ENCODE measurements at places on chromosomes 2 and 18. TPM values are rescaled to one million over a fixed set of nuclear protein-coding genes. Genes with fewer than 3 reads are reported as not detected.

- DNase-seq = no peak
Measured at GRCh38 chr2:38600242-38600891, 2.4 kb downstream of the HNRNPLL start.

The IER3IP1 gene
- 15.9 TPM for total RNA-seq

The OTOS gene
- total RNA-seq = not detected

DNA sequence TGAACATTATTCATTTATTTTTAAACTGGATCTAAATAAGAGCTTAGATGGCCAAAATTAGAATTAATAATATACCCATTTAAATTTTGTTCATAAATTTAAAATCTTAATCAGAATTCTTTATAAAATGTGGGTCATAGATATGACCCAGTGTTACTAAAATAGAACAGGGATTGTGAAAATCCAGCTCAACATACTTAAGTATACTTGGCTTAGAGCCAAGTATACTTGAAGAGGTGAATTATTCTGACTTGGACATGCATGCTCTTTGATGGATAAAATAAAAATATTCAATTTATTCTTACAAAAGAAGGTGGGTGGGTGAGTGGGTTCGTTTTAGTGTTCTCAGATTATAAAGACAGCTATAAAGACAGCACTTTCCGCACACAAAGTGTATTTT is 70.7 kb downstream of the SPOPL start:
- no peak for DNase-seq

DNA sequence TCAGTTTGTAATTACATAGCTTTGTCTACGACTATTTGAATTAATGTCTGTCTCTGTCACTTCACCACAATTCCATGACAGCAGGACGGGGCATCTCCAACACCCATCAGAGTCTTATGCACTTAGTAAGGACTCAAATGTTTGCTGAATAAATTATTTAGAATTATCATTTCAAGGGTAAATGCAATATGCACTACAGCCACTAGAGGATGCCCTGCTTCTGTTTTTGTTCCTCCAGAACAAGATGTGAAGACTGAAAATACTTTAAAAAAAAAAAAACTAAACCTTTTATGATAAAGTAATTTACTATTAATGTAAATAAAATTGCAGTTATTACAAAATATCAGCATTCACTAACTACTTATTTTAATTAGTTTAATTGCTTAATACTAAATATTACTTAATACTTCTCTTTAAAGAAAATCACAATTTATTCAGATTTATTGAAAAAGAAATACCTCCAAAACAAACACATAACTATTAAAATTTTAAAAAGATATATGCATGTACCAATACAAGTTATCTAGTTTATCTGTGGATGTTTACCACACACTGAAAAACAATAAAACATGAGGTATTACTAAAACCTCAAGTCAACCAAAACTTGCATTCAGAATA is 3.2 kb downstream of the PIGN start:
- no peak for DNase-seq

- DNase-seq = no peak
Measured at GRCh38 chr2:179987916-179988315, 19.2 kb downstream of the CWC22 start.

GRCh38 chr18:8848541-8848940 is 143.2 kb downstream of the MTCL1 start:
- DNase-seq = no peak

GRCh38 chr2:236507393-236508085 is 62.1 kb upstream of the ACKR3 start:
- no peak for DNase-seq

GRCh38 chr2:162676515-162676914 is 162.1 kb downstream of the KCNH7 start:
- no peak for DNase-seq

GRCh38 chr2:162327134-162327769 is 8.8 kb upstream of the IFIH1 start:
- DNase-seq = no peak

The CCBE1 gene
- 9.0 TPM for total RNA-seq

The SCYGR7 gene
- total RNA-seq = not detected

DNA sequence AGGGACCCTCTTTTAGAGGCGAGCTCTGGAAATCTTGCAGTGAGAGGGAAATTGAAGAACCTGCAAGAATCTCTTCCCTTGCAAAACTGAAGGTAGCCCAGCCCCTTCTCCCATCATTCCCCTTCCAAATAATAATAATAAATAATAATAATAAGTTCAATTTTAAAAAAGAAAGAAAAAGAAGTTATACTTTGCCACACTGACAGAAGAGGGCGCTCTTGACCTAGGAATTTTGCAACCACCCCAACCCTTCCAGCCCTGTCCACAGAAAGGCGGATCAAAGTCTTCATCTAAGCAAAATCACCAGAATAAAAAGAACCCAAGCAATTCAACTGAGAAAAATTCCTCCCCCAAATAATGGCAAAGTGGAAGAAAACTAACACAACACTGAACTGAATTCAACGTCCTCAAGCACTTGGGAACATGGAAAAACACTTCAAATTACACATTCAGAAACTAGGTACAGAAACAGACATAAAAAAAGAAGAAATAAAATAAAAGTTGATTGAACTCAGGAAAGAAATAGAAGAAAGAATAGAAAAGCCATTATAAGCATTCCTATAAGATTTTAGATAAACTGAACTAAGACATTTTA is 98.9 kb upstream of the GLS start:
- no peak for DNase-seq

The FAM168B gene
- total RNA-seq = 145 TPM

- no peak for DNase-seq
Measured at GRCh38 chr18:28485918-28486317, 309.0 kb upstream of the CDH2 start.

The REEP1 gene
- 0.06 TPM for total RNA-seq

The PXDN gene
- total RNA-seq = 1,930 TPM

DNA sequence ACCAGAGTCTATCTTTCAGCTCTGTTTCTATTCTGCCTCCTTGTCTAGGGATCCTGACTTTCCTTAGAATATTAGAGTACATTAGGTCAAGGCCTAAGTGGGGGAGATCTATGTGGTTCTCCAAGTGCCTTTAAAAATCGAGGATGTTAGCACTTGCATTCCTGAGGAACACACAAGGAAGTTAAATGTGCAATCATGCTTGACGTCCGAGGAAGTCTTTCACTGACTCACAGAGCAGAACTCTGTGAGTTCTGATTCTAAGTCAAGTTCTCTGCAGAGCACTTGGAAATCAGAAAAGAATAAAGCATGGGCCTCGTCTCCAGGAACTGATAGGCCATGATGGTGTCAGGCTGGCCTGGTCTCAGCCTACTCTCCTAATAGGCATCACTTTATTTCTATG is 17.2 kb downstream of the FHOD3 start:
- DNase-seq = no peak

The HOXD13 gene
- total RNA-seq = not detected

DNA sequence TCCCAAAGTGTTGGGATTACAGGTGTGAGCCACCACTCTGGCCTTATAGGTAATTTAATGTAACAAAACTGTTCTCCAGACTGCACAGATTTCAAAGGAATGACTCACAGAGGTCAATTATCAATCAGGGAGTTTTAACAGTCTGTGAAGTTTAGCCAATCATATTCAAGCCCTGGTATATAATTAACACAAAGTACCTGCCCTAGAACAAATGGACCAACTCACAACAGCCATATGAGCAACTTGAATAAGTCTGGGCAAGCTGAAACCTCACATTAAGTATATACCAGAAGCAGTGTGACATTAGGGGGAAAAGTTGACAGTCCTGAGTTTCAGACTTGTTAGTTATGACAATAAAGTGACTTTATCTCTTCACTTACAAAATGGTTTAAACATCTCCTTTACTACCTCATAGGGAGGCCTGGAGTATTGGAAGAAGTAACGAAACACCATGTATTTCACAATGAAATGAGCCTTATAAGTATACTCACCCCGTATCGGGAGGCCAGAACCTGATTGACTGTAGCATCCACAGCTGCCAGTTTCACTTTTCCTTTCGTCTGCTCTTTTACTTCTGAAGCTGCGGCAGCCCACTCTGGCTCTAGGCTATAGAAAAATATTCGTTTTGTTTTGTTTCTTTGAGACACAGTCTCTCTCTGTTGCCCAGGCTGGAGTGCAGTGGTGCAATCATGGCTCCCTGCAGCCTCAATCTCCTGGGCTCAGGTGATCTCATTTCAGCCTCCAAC is 22.2 kb downstream of the PDIA6 start:
- DNase-seq = no peak

DNA sequence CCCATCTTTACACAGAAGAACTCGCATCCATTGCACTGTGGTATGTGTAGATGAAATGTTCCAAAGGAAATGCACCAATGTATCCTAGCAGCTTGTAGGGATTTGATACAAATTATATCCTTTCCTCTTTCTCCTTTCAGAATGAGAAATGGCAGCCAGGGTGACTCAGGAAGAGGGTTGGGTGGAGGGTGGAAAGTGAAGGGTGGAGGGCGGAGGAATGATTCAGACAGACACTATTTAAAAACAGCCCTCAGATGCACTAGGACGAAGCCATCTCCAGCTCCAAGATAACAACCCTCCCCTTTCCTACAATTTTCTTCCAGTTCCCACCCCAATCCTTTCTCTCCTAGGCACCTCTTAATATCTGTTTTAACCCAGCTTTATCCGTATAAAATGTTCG is 96.2 kb upstream of the STK39 start:
- no peak for DNase-seq

The DUSP28 gene
- 1.8 TPM for total RNA-seq

DNA sequence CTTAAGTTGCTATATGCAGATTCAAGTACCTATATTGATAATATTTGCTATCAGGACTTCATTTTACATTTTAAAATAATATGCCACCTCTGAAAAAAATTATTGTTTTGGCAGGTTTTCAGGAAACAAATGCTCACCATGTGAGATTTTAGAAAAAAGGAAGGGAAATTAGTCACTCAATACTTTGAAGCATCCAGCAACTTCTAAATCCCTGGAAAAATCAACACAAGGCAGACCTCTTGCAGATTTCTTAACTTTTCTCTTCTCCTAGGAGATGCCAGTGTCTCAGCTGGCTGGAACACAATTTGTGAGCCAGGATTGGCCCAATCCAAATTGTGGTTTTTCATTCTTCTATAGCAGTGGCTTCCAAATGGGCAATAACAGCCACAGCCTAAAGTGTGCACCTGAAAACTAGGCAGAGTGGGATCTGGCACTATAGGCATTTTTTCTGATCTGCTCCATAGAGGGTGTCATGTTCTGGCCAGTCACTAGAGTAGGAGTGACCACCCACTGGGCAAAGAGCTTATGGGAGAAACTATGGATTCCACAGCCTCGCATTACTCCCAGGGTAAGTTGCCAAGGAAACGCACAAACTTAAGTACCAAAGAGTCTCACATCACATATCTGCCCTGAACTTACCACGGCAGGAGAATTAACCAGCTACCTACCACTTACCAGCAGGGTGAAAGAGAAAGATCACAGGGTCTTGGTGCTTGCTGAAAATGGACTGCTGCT is 28.1 kb upstream of the THOC1 start:
- DNase-seq = peak; percentile 42

- DNase-seq = no peak
Measured at GRCh38 chr18:76621782-76622495, 126.9 kb upstream of the ZNF516 start.

DNA sequence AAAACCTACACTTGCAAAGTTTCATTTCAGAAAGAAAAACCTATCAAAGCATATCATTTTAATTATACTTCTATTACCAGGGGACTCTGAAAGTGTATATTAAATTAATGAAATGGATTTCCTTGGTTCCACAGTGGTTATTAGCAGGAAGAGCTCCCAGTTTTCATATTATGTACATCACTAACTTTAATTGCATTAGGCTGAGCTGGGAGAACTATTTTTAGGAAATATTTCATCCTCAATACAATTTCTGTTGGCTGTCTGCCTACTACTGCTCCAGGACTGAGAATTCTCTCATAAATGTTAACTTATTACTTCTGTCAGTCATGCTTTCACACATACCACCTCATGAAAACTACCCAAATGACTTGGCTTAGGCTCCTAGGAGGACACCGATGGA is 301.4 kb downstream of the CMPK2 start:
- no peak for DNase-seq

GRCh38 chr2:208608122-208608835 is 201.7 kb downstream of the PTH2R start:
- no peak for DNase-seq

GRCh38 chr2:156437272-156437930 is 1.2 kb downstream of the GPD2 start:
- DNase-seq = no peak

The CIDEA gene
- 3.5 TPM for total RNA-seq

The DGKD gene
- total RNA-seq = 10.3 TPM

DNA sequence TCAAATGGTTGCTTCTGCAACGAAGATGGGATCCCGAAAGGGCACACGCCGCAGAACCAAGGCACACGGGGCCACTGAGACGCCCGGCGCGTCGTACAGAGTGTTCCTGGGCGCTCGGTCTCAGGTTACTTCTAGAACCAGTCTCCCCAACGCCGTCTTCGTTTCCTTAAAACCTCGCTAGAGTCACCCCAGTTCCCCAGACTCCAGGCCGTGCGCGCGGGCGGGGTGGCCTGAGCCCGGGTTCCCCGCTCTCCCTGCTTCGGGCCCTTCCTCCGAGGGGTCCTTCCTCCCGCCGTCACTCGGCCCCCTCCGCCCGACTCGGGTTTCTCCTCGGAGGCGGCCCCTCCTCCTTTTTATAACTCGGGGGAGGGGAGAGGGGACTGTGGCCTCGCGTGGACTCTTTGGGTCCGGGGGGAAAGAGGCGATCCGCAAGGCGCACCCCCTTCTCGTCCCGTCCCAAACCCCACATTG is 774 bp upstream of the FZD7 start:
- no peak for DNase-seq

All from glomerular endothelial cell (primary cell).